Caco-2 (cell line): ENCODE measurements at places on chromosomes 3 and 15.

DNA sequence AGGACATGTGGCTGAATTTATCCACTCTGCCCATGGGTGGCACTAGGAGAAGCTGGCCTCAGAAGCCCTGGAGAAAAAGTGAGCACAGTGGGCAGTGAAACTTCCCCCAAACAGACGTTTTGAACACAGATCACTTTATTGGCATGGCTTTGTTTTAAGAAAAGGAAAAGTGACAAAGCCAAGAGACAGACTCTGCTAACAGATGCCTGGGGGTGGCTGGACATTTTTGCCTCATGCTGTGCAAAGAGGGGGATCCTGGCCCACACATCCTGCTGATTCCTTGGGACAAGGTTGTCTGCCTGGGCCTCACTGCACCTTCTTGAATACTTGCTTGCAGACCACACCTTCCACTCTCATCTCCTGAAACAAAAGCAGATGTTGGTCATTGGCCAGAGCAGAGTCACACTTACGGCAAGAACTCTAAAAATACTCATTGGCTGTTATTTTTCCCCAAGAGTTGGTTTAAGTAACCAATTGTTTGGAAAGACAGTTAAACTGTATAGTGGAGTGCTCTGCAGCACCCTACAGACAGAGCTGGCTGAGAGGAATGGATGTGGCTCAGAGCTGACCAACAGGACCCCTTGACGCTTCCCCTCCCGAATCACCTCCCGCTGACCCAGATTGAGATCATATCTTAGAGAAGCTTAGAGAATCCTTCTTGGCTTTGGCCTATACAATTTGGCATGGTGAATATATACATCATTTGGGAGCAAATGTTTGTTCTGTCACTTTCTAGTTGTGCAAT is 22.0 kb downstream of the RBP1 start:
- no peaks in the 10 kb centered on the region for H3K36me3 ChIP-seq
- no peaks in the 10 kb centered on the region for H3K27me3 ChIP-seq
- H3K4me3 ChIP-seq = no peak overlapping the region
- no peak for DNase-seq
- H3K4me1 ChIP-seq = no peaks in the 10 kb centered on the region

GRCh38 chr15:78790027-78790426 is 21.2 kb downstream of the ADAMTS7 start:
- H3K27me3 ChIP-seq = no peaks in the 10 kb centered on the region
- no peak overlapping the region for H3K4me3 ChIP-seq
- H3K4me1 ChIP-seq = no peaks in the 10 kb centered on the region
- H3K27ac ChIP-seq = no peak overlapping the region
- H3K36me3 ChIP-seq = no peaks in the 10 kb centered on the region

- no peaks in the 10 kb centered on the region for H3K4me1 ChIP-seq
- no peaks in the 10 kb centered on the region for H3K36me3 ChIP-seq
- DNase-seq = no peak
- H3K4me3 ChIP-seq = no peak overlapping the region
- H3K27ac ChIP-seq = no peak overlapping the region
Measured at GRCh38 chr15:79682851-79683288, 213.9 kb downstream of the MTHFS start.

DNA sequence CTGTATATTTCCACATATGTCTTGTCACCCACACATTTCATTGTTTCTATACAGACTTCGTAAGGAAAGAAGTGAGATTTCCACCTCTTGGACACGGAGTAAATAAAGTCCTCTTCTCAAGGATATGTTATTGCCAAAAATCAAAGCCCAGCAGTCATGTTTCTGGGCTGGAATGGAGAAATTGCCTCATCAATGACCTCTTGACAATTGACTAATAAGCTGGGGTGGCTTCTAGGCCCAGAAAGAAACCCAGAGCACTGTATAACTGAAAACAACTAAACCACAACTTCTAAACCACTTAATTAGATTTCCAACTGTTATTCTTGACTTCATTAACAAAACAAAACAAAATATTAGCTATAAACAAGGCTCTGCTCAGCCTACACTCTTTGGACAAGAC is 56.4 kb upstream of the SLC24A5 start:
- no peak for DNase-seq
- no peaks in the 10 kb centered on the region for H3K4me1 ChIP-seq
- H3K4me3 ChIP-seq = no peak overlapping the region
- H3K27ac ChIP-seq = no peak overlapping the region

DNA sequence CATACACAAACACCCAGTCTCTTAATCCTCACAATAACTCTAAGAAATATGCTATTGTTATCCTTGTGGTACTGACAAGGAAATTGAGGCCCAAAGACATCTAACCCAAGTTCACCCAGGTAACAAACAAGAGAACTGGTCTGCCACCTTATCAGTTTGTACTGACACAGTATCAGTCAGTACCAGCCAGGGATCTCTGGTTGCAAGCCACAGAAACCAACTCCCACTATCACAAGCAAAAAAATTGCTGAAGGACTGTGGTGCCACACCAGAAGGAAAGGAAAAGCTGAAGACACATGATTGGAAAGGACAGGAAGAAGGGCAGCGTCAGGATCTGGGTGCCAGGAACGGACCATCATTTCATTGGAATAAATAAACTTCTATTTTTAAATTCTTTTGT is 63.8 kb upstream of the GLCE start:
- H3K27ac ChIP-seq = no peak overlapping the region
- no peak for DNase-seq

- no peak overlapping the region for H3K4me3 ChIP-seq
- no peaks in the 10 kb centered on the region for H3K4me1 ChIP-seq
- H3K36me3 ChIP-seq = no peaks in the 10 kb centered on the region
Measured at GRCh38 chr3:114035896-114036295, 20.4 kb downstream of the CCDC191 start.

- H3K27ac ChIP-seq = no peak overlapping the region
- no peaks in the 10 kb centered on the region for H3K36me3 ChIP-seq
- no peak for DNase-seq
- H3K27me3 ChIP-seq = no peaks in the 10 kb centered on the region
Measured at GRCh38 chr3:137199678-137200077, 241.9 kb downstream of the IL20RB start.

GRCh38 chr15:42890161-42890913 is 30.2 kb downstream of the TTBK2 start:
- DNase-seq = peak; percentile 65
- no peaks in the 10 kb centered on the region for H3K36me3 ChIP-seq
- H3K27me3 ChIP-seq = no peaks in the 10 kb centered on the region
- no peak overlapping the region for H3K4me3 ChIP-seq
- peaks cover 31% of the 10 kb centered on the region for H3K4me1 ChIP-seq
- H3K27ac ChIP-seq = no peak overlapping the region

- H3K27me3 ChIP-seq = no peaks in the 10 kb centered on the region
- H3K4me1 ChIP-seq = no peaks in the 10 kb centered on the region
- no peak overlapping the region for H3K4me3 ChIP-seq
Measured at GRCh38 chr3:118055381-118055780, 979.3 kb downstream of the IGSF11 start.

DNA sequence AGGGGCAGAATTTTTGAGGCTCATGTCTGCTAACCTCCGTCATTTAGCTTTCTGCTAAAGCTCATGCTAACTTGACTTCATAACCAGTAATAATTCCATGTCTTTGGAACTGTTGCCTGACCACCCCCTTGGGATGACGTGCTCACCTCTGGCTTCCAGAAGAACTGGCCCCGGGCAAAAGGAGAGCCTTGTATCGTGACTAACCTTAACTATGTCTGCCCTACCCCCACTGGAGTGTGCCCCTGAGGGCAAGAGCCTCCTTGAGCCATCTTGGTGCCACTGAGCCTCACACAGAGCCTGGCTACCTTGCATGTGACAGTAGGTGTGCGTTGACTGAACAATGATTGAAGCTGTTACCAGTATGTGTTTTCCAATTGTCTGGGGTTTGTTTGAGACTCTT is 4.7 kb downstream of the LRRK1 start:
- no peak overlapping the region for H3K4me3 ChIP-seq
- no peaks in the 10 kb centered on the region; the same call in 1 of the 2 replicates for H3K36me3 ChIP-seq
- peaks cover 4% of the 10 kb centered on the region for H3K4me1 ChIP-seq
- H3K27ac ChIP-seq = no peak overlapping the region

- no peak overlapping the region for H3K27ac ChIP-seq
- H3K36me3 ChIP-seq = no peaks in the 10 kb centered on the region
- no peak overlapping the region for H3K4me3 ChIP-seq
- DNase-seq = no peak
Measured at GRCh38 chr3:161310649-161311423, 60.5 kb downstream of the SPTSSB start.

DNA sequence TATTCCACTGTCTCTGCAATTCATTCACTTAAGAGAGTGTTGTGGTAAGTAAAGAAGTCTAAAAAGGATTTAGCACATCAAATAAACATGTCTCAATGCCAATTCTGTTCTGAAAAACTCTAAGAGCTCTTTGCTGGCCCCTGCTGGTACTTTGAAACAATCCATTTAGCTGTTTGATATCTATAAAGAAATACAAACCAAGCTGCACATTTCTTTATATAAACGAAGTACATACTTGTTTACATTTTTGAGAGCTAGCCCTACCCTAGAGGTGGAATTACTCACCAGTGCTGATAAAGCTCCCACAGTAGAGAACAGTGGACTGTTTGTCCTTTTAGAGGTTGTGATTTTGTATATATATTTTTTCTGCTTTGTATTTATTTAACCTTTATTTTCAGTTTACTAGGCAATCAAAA is 75.5 kb downstream of the NEDD4 start:
- no peak overlapping the region for H3K4me3 ChIP-seq
- H3K36me3 ChIP-seq = no peaks in the 10 kb centered on the region
- DNase-seq = no peak
- H3K27ac ChIP-seq = no peak overlapping the region
- no peaks in the 10 kb centered on the region for H3K27me3 ChIP-seq
- no peaks in the 10 kb centered on the region for H3K4me1 ChIP-seq

- H3K27ac ChIP-seq = no peak overlapping the region
- DNase-seq = no peak
- H3K4me1 ChIP-seq = no peaks in the 10 kb centered on the region
- no peak overlapping the region for H3K4me3 ChIP-seq
- H3K27me3 ChIP-seq = no peaks in the 10 kb centered on the region
Measured at GRCh38 chr3:179695672-179696313, 43.0 kb downstream of the USP13 start.
